ENCODE measurements at places on chromosomes 4 and X.

DNA sequence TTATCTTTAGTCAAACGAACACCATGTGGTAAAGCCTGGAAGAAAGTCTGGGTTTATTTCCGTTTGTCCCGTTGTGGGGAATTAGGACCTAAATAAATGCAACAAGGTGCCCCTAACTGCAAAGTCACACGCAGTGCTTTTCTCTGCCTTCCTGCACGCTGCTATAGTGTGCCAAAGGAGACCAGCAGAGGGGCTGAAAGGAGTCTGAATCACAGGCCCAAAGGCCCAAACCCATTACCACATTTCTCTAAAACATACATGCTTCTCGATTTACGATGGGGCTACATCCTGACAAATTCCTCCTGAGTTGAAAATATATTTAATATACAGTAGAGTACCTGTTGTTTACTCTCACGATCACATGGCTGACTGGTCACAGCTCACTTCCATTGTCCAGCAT is 4.5 kb downstream of the VEGFC start:
- DNase-seq, result no peak

GRCh38 chrX:148535639-148536038 is 35.2 kb downstream of the AFF2 start:
- no peak for DNase-seq

GRCh38 chr4:77930876-77931275 is 68.2 kb downstream of the MRPL1 start:
- DNase-seq, result no peak

- no peak for DNase-seq
Measured at GRCh38 chr4:14908635-14909034, 93.6 kb upstream of the CPEB2 start.

DNA sequence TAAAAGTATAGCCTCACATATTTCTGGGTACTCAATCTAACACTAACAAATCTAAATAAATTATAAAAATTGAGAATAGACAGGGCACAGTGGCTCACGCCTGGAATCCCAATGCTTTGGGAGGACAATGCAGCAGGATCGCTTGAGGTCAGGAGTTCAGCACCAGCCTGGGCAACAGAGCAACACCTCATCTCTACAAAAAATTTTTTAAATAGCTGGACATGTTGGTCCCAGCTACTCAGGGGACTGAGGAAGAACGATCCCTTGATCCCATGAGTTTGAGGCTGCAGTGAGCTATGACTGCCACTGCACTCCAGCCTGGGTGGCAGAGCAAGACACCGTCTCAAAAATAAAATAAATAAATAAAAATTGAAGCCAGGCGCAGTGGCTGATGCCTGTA is 192.7 kb downstream of the LRBA start:
- DNase-seq, result no peak

DNA sequence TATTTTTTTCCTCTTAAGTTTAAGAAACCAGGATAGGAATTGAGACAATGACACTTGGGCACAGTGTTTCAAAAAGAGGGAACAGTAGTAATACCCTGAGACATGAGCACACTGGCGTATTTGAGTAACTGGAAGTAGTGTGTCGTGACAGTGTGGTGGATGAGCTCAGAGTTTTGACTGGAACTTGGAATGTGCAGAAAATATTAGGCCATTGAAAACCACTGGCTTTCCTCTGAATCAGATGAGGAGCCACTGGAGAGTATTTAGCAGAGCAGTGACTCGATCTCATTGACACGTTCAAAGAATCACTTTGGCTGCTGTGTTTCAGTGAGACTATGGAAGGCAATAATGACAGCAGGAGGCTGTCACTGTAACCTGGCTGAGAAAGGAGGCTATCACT is 1531.2 kb downstream of the STIM2 start:
- no peak for DNase-seq

DNA sequence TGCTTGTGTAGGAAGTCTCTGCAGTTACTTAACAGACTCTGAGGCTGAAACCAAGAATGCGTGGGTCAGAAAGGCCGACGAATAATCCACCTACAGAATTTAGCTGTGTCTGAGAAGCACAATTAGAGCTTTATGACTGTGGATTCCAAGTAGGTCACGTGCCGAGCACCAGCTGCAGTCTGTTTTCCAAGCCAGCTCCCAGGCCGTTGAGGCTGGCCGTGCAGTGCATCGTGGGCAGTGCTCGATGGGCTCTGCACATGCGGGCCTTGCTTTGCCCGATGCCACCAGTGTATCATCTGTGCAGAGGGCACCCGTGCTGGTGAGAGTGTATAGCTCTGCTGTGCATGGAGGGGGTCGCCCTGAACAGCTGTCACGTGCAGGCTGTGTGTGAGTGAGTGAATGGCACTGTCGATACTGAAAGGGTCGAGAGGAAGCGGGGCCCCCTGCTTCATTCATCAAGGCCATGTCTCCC is 67.5 kb upstream of the CLDN34 start:
- no peak for DNase-seq

All from activated T-helper 1 cell treated with anti-CD3 and anti-CD28 coated beads, Interleukin-2, amount 50 U/mL, for 16 hours (primary cell).